ENCODE measurements at places on chromosomes 4 and X.

GRCh38 chr4:65023883-65024670, 614.8 kb upstream of the TECRL start:
- DNase-seq: no peak

GRCh38 chr4:146844761-146845160, 100.9 kb downstream of the TTC29 start:
- DNase-seq: no peak

DNA sequence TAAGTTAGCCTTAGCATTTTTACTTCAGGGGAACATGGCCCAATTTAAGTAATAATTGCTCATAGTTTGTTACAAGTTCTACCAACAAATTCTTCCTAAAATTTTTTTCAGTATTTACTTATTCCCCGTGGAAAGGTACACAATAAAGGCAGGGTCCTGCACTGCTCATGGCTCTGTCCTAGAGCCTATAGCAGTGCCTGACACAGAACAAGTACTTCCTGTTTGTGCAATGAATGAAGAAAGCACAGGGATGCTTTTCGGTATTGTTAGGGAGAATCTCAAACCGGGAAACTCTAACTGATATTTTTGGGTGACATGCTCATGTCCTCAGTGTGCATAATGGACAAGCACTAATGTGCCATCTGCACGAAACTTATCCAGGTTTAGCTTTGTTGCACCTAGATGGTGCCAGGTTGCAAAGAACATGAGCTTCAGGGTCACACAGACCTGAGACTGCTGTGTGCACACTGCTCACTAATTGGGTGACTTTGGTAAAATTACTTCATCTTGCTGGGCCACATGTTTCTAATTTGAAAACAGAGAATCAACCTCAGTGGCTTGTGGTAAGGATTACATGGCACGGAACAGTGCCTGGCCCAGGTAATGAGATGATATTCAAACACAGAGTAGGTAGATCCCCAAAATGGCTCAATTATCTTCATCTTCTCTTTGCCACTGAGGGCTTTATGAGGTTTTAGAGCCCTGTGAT, 175.8 kb upstream of the NPY2R start:
- DNase-seq: no peak

- DNase-seq: no peak
Measured at GRCh38 chrX:30887721-30888120, 1.3 kb downstream of the TAB3 start.

GRCh38 chr4:10047967-10048366, 26.7 kb upstream of the SLC2A9 start:
- no peak for DNase-seq

DNA sequence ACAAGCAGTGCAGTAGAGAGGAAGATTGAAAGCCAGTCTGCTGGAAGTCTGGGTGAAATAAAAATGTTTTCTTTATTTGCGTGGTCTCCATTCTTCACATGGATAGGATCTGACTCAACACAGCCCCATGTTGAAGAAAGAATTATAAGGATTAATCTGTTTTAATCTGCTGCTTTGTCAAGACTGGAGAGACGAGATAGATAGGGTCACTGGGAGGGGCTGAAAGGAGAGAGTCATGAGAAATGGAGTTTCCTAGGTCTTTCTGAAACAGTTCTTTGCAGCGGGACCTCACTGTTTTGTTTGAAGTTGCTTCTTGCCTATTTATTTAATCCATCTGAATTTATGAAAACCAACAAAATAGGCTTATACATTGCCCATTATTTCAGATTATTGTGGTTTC, 32.4 kb upstream of the RHOH start:
- no peak for DNase-seq

DNA sequence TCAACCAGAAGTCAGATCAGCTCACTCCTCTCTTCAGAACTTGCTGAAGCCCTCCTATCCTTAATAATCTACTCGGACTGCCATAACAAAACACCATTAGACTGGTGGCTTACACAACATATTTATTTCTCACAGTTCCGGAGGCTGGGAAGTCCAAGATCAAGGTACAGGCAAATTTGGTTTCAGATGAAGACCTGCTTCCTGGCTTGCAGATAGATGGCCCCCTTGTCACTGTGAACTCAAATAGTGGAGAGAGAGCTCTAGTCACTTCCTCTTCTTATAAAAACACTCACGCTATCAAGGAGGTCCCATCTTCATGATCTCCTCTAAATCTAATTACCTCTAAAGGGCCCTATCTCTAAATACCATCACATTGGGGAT, 125.1 kb downstream of the CAMK2D start:
- DNase-seq: no peak

GRCh38 chr4:120918788-120919187, 3.7 kb downstream of the PRDM5 start:
- DNase-seq: no peak

Measured in stimulated activated CD8-positive, alpha-beta memory T cell treated with anti-CD3 and anti-CD28 coated beads, Interleukin-12 subunit alpha, Interleukin-12 subunit beta, amount 100 ng/mL, for 4 hours (primary cell).